ENCODE measurements at places on chromosomes 7 and 10.

DNA sequence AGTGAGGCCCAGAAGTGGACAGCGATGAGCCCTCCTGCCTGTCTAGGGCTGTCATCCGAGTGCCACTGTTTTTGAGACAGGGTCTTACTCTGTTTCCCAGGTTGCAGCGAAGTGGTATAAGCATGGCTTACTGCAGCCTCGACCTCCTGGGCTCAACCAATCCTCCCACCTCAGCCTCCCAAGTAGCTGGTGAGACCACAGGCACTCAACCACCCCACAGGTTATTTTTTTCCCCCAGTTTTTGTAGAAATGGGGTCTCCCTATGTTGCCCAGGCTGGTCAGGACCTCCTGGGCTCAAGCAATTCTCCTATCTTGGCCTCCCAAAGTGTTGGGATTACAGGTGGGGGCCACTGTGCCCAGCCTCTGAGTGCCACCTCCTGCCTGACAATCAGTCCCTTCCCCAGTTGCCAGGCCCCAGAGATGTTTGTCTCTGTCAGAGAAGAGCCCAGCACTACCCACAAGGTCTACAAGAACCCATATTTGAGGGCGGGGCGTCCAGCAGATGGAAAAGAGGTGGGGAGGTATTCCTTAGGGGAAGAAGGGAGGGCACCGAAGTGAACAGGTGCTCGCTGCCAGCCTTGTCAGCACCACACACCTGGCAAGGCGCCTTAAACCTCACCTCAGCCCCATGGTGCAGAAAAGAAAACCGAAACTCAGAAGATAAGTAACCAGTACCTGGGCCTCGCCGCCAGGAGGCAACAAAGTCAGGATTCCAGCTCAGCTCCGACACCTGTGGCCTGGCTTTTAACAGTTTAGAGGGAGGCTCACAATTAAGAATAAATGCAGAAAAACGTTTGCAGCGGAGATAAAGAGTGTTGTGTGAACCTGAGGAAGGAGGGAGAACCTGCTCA, 77.4 kb upstream of the ANLN start:
- DNase-seq: no peak

DNA sequence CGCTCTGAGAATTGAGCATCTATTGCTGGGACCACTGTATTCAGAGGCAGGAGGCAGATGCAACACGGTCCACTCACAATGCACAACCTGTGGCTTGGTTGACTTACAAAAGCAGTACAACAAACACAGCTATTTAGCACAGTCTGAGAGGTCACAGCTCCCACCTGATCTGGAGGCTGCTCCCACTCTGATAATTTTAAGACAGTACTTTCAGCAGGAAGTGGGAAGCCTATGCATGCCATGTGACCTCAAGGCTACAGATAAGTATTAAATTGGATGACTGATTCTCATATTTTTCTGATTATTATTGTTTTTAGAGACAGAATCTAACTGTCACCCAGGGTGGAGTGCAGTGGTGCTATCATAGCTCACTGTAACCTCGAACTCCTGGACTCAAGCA, 659.3 kb downstream of the PARD3 start:
- DNase-seq: no peak

- DNase-seq: no peak
Observed at GRCh38 chr10:23021430-23021829, 73.9 kb upstream of the MSRB2 start.

- DNase-seq: peak; percentile 94
Observed at GRCh38 chr10:43128958-43129706, 9.1 kb upstream of the CSGALNACT2 start.

DNA sequence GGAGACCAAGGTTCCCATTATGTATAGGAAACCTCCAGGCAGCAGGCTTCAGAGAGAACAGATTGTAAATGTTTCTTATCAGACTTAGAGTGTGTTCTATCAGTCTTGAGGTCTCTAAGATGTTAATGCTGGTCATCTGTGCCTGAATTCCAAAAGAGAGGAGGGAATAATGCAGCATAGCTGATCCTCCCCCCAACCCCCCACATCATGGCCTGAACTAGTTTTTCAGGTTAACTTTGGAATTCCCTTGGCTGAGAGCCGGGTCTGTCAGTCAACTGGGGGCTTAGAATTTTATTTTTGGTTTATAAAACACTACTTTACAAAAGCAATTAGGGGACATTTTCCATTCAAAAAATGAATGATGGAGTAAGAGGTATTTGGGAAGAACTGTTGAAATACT, 184.3 kb downstream of the NEBL start:
- no peak for DNase-seq

GRCh38 chr10:104331208-104331838, 6.9 kb downstream of the ITPRIP start:
- DNase-seq: no peak

- no peak for DNase-seq
Observed at GRCh38 chr7:99035723-99036545, 108.0 kb downstream of the SMURF1 start.

DNA sequence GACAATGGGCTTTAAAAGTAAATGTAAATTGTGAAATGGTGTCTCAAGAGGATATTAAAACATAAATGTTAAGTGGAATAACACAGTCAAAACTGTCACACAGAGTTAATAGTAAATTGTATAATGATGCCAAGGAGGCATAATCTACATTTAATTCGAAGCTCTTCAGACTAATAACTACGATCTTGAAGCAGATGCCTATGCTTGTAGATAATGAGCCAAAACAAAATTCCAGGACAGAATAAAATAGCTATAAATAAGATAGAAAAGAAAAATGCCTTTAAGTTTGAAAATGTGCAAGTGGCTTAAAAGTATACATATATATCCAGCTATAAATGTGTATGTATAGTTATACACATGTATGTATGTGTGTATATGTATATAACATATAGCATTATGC, 17.5 kb downstream of the TWIST1 start:
- no peak for DNase-seq

DNA sequence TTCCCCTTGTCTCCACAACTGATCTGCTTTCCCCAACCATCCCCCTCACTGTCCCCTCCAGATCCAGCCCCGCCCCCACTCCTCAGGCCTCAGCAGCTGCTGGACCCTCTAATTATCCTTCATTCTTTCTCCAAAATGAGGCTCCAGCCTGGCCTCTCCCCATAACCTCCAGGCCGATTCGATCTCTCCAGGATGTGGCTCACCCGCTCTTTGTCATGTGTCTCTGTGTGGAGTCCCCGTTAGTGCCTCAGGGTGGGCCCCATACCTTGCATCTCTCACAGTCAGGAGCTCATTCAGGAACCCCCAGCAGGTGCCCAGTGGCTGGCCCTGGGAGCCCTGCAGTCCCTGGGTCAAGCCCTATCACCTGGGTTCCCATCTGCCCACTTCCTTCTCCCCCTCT, 1.3 kb downstream of the PILRA start:
- no peak for DNase-seq

DNA sequence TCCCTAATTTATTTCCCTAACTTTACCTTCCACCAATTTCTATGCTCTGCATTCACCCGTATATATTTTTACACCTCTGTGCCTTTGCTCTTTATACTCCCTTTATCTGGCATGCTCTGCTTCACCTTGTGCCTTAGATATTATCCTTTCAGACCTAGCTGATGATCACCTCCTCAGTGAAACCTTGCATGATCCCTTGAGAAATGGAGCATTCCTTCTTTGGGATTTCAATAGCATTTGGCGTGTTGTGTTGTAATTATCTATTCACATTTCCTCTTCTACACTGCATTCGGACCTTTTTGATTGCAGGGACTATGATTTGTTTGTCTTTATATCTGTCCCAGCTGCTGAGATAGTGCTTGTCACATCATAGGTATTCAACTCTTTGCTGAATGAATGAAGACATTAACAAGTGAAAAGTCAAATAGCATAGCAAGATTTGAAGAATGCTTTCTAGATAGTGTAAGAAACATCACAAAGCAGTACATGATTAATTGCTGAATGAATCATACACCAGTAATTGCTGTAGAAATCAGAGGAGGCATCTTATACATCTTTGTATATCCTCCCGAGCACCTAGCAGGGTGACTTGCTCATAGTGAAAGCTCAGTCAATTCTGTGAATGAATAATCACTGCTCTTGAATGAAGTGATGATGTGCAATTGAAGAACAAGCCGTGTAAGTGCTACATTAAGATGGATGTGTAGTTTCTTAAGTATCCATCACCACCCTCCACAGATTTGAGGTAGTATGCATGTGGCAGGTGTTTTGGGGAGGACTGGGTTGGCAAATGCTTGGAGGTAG, 2.0 kb upstream of the TM9SF3 start:
- DNase-seq: no peak

GRCh38 chr7:109266610-109267009, 696.9 kb downstream of the DNAJB9 start:
- DNase-seq: no peak
